ENCODE measurements at places on chromosomes 13 and 19.

DNA sequence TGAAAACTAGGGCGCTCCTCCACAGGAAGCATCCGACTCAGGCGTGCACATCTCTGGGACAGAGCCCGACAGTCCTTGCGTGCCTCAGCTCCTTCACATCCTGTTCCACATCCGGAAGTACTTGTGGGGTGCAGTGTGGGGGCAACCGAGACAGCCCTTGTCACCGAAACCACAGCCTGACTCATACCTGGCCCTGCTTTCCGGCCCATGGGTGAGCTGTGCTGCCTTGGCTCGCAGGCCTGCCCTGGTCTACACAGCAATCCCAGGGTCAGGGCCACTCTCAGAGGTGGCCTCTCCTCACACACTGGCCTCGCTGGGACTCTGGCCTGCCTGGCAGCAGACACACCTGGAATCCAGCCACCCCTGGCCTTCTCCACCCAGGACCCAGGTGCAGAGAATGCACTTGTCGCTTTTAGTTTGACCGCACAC is 100.4 kb downstream of the STK24 start:
- DNase-seq: peak; percentile 70

DNA sequence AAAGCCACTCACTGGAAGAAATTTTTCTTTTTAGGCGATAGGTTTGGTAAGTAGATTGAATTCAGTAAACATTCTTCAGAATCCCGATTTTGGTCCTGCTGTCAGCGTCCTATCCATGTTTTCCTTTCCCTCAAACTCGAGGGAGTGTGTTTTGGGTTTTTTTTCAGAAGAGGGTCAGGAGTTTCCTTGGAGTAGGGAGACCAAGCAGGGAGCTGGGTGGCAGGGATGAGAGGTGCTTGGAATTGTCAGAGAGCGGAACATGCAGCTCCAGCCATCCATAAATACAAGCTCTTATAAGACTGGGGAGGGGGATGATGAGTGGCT is 1.6 kb upstream of the PCDH8 start:
- no peak for DNase-seq

DNA sequence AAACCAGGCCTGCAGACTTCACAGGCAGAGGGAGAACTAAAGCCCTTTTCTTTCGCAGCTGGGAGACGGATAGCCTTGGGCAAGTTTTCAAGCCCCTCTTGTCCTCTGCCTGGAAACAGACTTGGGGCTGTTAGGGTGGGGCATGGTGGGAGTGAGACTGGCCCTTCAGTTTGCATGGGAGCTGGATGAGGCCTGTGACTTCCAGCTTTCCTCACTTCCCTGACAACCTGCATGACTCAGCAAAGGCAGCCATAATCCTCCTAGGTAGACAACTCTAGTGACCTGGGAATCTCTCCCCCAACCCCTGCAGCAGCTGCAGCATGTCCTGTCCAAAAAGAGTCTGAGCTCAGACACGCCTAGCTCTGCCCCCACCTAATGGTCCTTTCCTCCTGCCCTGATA is 93.0 kb downstream of the POSTN start:
- DNase-seq: no peak

GRCh38 chr13:93227280-93227877 is 772 bp downstream of the GPC6 start:
- no peak for DNase-seq

- DNase-seq: no peak
Measured at GRCh38 chr19:10473192-10473591, 30.0 kb downstream of the KEAP1 start.

- no peak for DNase-seq
Measured at GRCh38 chr13:80957019-80957655, 616.2 kb upstream of the SPRY2 start.

- DNase-seq: no peak
Measured at GRCh38 chr13:50627111-50627510, 216.4 kb downstream of the DLEU7 start.

- DNase-seq: no peak
Measured at GRCh38 chr13:109154546-109154945, 525.1 kb downstream of the MYO16 start.

GRCh38 chr13:23510979-23511735 is 59.1 kb upstream of the TNFRSF19 start:
- DNase-seq: no peak

GRCh38 chr19:6273701-6274601 is 5.8 kb downstream of the MLLT1 start:
- no peak for DNase-seq

DNA sequence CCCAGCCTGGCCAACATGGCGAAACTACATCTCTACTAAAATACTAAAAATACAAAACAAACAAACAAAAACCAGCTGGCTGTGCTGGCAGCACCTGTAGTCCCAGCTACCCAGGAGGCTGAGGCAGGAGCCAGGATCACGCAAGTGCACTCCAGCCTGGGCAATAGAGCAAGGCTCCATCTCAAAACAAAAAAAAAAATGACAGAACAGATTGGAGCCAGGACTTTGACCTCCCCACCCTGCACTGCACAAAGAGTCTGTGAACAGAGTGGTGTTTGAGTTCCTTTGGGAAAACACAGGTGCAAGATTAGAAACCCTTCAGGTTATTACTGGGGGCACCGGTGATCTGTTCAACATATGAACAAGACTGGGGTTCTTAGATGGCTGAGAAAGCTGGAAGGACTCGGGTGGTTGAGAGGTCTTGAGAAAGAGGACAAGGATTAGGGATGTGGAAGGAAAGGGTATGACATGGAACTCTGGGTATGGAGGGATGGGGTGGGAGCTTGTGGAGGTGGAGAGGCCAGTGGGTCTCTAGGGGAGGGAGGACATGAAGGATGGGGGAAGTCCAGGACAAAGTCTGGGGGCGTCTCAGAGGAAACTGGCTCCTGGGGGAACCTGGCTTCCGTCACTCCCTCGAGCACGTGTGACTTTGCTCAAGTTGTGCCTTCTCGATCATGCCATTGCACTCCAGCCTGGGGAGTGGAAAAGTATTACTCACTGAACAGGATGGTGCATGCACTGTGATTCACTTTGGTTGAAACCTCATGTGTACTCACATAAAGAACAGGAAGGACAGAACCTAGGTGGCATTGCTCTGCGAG is 25.9 kb downstream of the RCN3 start:
- DNase-seq: no peak

DNA sequence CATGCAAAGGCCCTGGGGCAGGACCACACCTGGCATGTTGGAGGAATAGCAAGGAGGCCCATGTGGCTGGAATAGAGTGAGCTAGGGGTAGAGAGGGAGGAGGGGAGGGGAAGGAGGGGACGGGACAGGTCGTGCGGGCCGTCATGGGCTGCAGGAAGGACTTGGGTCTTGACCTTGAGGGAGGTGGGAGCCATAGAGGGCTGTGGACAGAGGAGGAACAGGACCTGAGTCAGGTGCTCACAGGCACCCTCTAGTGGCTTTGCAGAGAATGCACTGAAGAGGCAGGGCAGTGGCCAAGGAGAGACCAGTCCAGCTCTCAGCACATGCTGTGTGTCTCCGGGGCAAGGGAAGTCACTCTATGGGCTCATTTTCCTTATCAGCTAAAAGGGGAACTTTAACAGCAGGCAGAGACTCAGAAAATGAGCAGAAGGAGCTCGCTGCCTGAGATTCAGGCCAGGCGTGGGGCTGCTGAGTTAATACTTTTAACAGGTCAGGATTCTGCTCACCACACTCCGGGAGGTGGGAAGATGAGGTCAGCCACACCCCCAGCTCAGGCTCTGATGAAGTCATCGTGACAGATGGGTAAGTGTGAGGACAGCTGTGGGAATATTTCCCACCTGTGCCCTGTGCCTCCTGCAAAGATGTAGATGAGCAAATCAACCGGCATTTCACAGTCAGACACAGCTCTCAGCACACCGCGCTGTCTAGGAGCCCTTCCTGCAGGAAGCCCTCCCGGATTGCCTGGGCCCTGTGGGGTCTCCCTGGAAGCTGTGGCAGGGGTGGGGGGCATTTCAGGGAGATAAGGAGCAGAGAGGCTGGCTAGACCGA is 6.0 kb upstream of the TNFAIP8L1 start:
- DNase-seq: no peak

GRCh38 chr13:110151462-110151861 is 155.5 kb downstream of the COL4A1 start:
- no peak for DNase-seq

GRCh38 chr19:57620673-57621348 is 6.8 kb downstream of the ZNF134 start:
- DNase-seq: no peak

DNA sequence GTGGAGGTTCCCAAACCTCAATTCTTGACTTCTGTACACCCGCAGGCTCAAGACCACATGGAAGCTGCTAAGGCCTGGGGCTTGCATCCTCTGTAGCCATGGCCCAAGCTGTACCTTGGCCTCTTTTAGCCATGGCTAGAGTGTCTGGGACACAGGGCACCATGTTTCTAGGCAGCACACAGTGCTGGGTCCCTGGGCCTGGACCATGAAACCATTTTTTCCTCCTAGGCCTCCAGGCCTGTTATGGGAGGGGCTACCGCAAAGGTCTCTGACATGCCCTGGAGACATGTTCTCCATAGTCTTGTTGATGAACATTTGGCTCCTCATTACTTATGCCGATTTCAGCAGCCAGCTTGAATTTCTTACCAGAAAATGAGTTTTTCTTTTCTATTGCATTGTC is 701.4 kb downstream of the FGF9 start:
- DNase-seq: no peak

DNA sequence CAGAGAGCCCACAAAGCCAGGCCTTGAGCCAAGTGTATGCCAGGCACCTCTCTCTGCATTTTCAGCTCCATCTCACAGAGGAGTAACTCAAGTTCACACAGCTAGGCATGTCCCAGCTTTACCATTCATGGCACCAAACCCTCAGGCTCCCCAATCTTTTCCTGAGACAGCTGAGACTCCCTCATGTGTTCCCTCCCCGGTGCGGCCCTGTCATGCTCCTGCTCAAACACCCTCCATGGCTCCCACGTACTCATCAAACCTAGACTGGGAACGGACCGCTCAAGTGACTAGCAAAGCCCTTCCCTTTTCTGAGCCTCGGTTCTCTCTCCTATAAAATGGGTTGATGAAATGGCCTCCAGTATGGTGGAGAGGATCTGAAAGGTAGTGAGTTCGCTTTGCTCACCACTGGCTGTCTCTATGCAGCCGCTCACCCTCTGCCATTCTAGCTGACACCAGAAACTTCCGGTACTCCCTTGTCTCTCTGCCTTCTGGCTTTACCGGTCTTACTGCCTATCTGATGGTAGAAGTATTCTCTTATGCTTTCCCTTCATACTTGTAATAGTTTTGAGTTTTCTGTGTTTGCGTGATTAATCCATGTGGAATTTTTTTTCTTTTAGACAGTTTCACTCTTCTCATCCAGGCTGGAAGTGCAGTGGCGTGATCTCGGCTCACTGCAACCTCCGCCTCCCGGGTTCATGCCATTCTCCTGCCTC is 7.8 kb upstream of the SLC44A2 start:
- no peak for DNase-seq

- DNase-seq: no peak
Measured at GRCh38 chr13:35136585-35136984, 194.5 kb downstream of the NBEA start.

GRCh38 chr19:4495471-4495870 is 22.8 kb downstream of the PLIN4 start:
- DNase-seq: no peak

GRCh38 chr19:44498988-44499387 is 1.3 kb downstream of the ZNF180 start:
- no peak for DNase-seq

All from stimulated activated CD8-positive, alpha-beta memory T cell treated with anti-CD3 and anti-CD28 coated beads, Interleukin-4, amount 100 ng/mL, for 1 hour (primary cell).